ENCODE measurements at places on chromosomes 12 and 14.

DNA sequence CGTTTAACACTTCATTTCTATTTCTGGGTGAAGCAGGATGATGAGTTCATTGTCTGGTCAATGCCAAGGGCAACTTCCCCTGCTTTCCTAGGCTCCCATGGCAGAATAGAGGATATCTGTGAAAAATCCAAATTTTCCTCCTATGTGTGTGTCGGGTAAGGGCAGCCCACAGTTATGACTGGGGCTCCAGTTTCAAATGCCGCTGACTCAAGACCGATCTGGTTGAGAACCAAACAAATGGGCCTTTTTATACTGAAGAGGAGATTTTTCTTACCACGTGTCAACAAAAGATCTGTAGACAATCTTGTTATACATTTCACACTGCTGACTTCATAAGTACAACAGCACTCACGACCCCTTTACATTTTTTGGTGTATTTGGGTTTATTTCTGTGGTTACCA lies 120.8 kb downstream of the CHST11 start:
- DNase-seq: no peak

DNA sequence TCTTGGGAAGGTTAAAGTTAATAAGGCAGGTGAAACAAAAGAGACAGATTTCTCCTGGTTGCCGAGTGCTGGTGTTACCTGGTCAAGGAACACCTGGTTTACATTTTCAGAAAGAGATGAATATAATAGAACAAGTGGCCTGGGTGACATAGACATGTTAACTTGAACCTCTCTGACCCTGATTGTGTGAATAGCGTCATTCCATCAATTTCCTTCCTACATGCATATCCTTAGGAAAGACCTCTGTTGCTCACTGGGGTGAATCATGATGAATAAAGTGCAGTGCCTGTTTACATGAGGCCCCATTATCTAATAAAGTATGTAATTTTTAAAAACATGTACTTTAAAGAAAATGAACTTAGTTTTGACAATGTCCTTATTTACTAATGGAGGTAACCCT lies 1822.9 kb upstream of the FLRT2 start:
- DNase-seq: no peak

- DNase-seq: no peak
Measured at GRCh38 chr12:99658671-99659349, 11.3 kb downstream of the GARIN6 start.

DNA sequence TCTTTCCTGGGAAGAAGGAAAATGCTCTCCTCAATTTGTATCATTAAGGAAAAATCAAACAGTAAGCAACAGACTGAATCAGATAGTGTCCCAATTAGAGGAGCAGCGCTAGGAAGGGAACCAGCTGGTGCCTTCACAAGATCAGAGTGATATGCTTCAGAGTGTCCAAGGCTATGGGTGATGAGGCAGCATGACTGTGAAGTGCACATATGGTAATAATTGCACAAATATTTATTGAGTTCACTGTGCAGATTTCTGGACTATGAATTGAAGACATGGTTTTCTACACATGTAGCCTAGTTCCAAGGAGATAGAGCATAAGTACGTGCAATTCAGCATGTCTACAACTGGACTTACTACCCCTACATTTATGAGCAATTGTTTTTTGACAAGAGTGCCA lies 78.8 kb upstream of the EVL start:
- DNase-seq: no peak

DNA sequence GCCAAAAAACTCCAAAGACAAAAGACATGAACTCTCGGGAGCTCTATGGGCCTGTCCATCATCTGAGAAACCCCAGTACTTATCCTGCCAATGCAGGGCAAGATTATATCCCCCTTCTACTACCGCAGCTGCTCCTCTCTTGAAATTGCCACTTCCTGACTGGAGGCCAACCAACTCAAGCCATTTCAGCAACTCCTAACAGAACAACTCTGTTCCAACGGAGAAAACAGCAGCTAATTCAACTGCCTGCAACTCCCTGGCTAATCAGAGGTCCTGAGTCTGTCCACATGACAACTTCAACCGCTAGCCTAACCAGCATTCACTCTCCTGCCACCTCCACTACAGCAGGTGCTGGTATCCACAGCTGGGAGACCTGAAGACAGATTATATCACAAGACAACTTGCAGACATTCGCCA lies 24.1 kb downstream of the CEP83 start:
- DNase-seq: no peak

DNA sequence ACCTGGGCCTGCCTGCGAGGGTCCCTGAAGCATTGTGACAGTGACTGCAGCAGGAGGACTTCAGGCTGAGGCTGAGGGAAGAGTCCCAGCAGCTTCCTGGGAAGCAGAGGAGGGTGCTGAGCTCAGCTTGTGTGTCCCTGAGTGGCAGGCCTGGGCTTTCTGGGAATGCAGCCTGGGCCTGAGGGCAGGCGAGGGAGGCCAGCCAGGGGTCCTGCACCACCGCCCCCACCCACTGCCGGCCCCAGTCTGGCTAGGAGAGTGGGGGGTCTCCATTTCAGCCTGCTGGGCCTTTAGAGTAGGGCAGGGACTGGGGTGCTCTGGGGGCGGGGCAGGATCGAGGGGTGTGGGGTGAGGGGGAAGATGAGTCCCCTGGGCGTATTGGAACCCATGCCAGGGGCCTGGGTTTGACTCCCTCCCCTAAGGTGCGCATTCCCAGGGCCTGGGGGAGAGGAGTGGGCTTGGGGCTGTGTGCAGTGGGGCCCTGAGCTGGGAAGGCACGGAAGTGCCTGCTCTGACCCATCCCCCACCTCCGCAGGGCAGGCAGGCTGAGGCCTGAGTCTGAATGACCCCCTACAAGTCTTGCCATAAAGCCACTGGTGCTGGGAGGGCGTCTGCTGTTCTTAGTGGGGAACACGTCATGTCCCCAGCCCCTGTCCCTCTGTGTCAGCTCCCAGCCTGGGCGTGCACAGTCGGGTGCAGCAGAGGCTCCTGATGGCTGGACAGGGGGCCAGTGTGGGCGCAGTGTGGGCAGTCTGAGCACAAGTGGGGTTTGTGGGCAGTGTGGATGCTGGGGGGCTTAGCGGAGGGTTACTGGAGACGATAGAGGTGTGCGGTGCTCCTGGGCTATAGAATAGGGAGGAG lies 46.4 kb downstream of the KRT80 start:
- DNase-seq: no peak

DNA sequence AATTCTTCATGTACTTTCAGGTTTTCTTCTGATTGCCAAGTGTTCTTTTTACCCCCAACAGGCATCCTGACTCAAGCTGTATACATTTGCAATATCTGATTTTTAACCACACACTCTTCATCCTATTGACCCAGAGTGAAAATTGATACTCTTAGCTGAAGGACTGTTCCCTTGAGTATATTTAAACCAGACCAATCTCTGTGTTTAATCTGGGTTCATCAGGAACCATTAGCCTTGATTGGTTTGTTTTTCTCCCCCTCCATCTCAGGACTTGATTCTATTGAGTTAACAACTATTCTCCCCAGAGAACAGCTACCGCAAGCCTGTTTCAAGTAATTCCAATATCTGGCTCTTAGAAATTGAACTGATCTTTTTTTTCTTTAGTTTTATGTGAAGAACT lies 222.3 kb upstream of the NOVA1 start:
- no peak for DNase-seq

GRCh38 chr12:64745259-64745807 lies 13.9 kb downstream of the GNS start:
- DNase-seq: no peak

- DNase-seq: no peak
Measured at GRCh38 chr14:75910048-75910447, 71.7 kb downstream of the TGFB3 start.

DNA sequence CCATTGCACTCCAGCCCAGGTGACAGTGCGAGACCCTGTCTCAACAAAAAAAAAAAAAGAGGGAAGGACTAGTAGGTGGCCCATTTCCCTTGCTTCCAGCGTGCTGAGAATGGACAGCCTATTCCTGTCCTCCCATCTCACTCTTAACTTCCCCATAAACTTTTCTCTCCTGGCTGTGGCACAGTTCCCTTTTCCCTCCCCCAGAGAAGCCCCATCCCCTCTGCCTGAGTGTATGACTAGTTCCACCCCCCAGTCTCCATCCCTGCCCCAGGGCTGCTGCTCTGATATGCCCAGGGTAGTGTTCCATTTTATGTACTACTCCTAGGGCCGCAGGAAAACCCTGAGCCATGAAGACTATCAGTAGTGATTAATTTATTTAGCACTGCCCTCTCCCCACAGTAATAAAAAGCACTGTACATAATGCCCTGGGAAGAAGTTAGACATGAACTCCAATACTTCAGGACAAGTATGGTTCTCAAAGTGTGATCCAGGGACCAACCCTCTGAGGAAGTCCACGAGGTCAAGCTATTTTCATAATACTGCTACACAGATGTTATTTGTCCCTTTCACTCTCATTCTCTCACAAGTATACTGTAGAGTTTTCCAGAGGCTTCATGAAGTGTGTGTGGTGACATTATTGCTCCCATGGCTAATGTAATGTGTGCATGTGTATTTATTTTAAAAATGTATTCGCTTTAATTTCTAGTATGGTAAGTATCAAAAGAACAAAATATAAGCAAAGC lies 11.5 kb upstream of the CHD4 start:
- DNase-seq: no peak

- no peak for DNase-seq
Measured at GRCh38 chr14:99036611-99037293, 235.2 kb downstream of the BCL11B start.

GRCh38 chr12:16530268-16530850 lies 75.6 kb downstream of the LMO3 start:
- no peak for DNase-seq

DNA sequence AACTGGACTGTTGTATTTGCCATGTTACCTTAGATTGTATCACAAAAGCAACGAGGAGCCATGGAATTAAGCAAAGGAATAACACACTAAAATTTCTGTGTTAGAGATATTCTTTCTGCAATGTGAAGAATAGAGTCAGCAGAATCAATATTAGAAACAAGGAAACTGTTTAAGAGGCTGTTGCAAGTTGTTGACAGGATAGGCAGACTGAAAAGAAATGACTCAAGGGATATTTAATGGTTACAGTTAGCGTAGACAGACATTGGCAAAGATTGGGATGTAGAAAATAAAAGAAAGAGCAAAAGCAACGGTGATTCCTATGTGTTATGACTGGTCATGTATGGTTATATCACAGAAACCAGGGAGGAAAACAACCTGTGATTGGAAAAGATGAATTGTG lies 299.0 kb upstream of the PPFIA2 start:
- no peak for DNase-seq

DNA sequence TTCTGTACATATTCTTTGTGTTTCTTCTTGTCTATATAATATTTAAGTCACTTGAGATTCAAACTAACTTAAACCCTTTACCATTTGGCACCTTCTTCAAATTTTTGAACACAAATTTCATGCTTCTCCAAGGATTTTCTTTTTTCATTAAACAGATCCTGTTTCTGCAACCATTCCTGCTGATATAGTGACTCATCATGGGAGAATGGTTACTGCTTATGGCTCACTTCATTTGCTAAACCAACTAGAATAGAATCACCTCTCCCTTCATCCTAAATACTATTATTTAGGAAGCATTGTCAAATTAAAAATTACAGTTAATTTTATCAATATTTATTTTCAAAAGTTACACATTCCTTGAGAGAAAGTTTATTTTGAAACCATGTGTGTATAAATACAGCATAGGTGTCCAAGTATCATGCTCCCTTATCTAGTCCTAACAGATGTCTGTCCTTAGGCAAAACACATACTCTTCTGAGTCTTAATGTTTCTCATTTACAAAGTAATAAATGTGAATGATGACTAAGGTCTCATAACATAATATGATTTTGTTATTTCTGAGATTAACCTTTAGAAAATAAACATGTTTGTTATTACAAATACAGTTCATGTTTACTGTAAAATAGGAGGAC lies 40.7 kb downstream of the PLCZ1 start:
- DNase-seq: no peak

GRCh38 chr12:19369691-19370148 lies 69.6 kb upstream of the AEBP2 start:
- DNase-seq: no peak

GRCh38 chr14:67729072-67729885 lies 27.6 kb downstream of the RDH12 start:
- no peak for DNase-seq

GRCh38 chr14:81353691-81354323 lies 46.3 kb downstream of the STON2 start:
- no peak for DNase-seq

- DNase-seq: no peak
Measured at GRCh38 chr12:107510211-107510610, 175.4 kb upstream of the PWP1 start.

- no peak for DNase-seq
Measured at GRCh38 chr14:81331229-81332021, 68.7 kb downstream of the STON2 start.

DNA sequence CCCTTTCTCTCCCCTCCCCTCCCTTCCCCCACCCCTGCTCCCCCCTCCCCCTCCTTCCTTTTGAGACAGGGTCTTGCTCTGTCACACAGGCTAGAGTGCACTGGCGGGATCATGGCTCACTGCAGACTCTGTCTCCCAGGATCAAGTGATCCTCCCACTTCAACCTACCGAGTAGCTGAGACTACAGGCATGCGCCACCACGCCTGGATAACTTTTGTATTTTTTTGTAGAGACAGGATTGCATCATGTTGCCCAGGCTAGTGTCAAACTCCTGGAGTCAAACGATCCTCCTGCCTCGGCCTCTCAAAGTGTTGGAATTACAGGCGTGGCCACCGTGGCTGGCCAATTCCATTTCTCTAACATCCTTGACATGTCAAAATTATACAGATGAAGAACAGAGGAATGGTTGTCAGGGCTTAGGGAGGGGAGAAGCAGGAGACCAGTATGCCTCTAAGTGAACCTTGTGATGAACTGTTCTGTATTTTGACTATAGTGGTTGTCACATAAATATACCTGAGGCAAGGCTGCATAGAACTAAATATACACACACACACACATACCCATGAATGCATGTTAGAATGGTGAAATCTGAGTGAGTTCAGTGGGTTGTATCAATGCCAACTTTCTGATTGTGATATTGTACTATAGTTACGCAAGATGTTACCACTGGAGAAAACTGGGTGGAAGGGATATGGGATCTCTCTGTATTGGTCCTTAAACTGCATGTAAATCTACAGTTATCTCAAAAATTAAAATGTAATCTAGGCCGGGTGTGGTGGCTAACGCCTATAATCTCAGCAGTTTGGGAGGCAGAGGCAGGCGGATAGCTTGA lies 3.6 kb upstream of the CFAP73 start:
- no peak for DNase-seq

- no peak for DNase-seq
Measured at GRCh38 chr14:70830998-70831781, 21.9 kb upstream of the MAP3K9 start.

DNA sequence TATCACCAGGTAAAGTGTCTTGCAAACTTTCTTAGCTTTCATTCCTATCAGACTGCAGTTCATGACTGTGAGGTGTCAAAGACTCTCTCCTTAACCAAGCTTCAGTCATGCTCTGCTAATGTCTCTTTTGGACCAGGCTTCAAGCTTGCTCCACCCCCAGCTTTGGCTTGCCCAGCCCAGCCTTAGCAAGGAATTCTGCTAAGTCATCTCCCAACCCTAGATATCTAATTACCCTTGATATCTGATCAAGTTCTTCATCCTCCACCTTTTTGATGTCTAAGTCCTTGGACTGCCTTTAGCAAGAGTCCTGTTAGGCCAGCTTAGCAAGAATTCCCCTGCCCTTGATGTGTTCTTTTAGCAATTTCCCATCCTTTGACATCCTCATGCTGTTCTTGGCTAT lies 108.9 kb upstream of the FGD4 start:
- no peak for DNase-seq

GRCh38 chr14:43285575-43285974 lies 1221.5 kb downstream of the FSCB start:
- no peak for DNase-seq

- no peak for DNase-seq
Measured at GRCh38 chr14:56891226-56891625, 80.9 kb upstream of the OTX2 start.

Data from naive thymus-derived CD4-positive, alpha-beta T cell (primary cell).